Stimulated activated CD4-positive, alpha-beta T cell treated with anti-CD3 and anti-CD28 coated beads, Interleukin-12 subunit alpha, Interleukin-12 subunit beta, amount 100 ng/mL, for 48 hours (primary cell): ENCODE measurements at places on chromosomes 11 and 22.

- DNase-seq: no peak
Observed at GRCh38 chr11:75487365-75487764, 38.4 kb downstream of the GDPD5 start.

DNA sequence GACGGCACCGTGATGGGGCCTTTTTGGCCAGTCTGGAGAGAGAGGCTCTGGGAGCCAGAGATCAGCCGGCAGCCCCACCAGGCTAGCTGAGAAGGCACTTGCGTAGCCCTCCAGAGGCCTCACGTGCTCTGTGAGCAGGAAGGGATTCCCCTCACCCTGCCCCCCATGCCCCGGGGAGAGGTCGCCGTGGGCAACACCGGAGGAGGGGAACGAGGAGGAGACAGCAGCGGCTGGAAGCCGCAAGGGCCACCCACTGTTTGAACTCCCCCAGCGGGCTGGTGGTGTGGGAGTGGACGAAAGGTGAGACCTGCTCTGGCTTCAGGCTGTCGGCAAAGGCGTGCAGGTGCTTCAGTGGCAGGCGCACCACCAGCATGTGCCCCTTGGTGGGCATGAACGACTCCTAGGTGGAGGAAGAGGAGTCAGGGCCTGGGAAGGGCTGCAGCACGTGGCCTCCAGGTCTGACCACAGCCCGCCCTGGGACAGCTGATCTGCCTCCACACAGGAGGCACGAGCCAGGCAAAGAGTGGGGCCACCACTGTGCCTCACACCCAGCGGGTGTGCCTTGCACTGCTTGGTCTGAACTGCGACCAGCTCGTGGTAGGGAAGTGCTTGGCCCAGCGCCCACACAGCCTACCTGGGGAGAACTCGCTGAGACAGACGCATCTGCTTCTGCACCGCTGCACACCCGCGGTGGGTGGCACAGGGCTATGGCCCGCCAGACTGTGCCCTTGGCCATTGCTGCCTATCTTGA is 99.9 kb downstream of the MED15 start:
- DNase-seq: no peak

DNA sequence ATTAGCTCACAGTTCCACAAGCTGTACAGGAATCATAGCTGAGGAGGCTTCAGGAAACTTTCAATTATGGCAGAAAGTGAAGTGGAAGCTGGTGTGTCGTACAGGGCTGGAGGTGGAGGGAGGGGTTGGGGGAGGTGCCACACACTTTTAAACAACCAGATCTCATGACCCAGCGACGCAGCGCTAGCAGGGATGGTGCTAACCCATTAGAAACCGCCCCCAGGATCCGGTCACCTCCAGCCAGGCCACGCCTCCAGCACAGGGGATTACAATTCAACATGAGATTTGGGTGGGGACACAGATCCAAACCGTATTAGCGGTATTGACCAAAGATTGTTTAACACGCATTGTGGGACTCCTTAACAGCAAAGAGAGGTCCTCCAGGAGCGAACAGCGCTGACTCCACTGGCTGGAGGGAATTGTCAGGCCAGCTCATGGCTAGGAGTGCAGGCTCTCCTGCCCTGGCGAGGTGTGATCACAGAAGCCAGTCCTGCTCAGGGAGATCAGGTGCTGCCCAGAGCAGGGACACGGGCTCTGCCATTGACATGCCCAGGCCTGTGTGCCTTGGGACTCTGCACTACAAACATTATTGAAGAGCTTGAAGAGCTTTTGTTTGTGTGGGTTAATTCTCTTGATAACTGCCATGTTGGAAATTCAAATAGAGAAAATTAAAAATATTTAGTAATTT is 215.3 kb downstream of the TBC1D22A start:
- DNase-seq: no peak

GRCh38 chr22:50640857-50641647 is 13.1 kb upstream of the ARSA start:
- DNase-seq: no peak

- DNase-seq: no peak
Observed at GRCh38 chr11:16669799-16670415, 68.5 kb upstream of the C11orf58 start.

DNA sequence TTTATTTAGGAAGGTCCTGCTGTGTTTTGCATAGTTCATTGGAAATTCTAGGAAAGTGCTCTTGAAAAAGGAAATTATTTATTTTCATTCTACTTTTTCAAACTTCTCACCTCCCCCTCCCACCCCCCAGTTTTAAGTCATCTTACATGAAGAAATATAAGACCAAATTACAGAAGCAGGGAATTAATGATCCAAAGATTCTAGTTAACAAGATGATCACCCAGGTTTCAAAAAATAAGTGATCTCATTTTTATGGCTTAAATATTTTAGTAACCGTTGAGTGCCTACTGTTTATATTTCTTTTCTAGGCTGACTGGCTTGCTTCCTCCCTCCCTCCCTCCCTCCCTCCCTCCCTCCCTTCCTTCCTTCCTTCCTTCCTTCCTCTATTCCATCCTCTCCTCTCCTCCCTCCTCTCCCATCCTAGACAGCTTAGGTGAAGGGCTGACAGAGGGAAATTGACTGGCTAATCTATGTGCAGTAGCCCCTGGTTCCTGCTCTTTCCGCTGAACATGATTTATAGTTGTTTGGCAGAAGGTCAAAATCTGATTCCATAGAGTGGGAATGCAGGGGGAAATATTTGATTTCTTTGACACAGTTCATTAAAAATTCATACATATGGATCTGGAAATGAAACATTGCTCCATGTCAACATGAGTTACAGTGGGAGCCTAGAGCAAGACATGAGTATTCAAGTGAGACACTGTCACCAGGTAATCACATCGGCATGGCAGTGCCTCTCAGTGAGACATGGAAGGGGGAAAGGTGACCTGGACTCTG is 123.4 kb downstream of the COMMD9 start:
- no peak for DNase-seq

- DNase-seq: no peak
Observed at GRCh38 chr11:119180729-119181676, 4.3 kb upstream of the NHERF4 start.
